ENCODE measurements at places on chromosomes 6 and 20.

DNA sequence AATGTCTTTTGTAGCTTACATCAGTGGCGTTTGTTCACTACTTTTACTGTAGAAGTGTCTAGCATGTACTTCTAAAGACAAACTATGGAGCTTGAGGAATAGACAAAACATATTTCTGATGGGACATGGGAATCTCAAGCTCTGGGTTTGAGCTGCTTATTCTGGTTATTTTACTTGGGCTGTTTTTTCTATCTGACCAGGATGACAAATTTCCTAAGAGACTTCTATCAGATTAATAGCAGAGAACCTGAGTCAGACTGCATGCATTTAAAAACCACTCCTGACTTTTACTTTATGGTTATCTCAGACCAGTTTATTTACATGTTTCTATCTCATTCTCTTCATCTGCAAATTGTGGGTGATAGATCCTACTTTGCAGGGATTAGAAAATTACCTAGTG is 1282.3 kb upstream of the GJE1 start:
- DNase-seq: no peak

DNA sequence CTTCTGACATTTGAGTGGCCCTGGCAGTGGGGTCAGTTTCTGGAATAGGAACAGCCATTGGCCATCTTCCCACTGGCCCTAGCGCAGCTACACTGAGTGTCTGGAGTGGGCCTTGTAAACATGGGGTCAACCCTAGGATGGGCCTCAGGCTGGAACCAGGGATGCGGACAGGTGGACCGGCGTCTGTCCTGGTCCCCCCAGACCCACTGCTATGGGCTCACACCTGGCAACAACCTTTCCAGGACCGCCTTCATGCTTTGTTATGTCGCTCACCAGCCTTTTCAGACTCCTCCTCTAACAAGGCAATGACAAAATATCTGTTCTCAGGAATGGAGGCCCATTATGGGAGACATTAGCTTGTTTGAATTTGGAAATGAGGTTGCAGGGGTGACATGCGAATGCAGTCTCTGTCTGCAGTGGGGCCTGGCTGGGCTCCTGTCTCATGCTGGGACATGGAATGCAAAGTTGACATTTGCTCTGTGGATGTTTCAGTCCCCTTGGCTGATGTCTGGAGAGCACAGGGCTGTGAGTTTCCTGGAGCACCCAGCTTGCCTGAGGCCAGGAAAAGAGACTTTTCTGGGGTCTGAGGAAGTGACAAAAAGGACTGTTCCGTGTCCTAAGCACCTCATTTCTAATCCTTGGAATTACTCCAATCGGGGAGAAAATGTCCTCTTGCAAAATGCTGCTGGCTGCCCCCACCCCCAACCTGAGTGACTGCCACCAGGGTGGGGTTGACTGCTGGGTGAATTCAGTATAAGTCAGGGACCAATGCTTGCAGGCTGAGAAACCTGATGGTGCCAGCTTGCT is 98.7 kb upstream of the PMEPA1 start:
- DNase-seq: no peak

DNA sequence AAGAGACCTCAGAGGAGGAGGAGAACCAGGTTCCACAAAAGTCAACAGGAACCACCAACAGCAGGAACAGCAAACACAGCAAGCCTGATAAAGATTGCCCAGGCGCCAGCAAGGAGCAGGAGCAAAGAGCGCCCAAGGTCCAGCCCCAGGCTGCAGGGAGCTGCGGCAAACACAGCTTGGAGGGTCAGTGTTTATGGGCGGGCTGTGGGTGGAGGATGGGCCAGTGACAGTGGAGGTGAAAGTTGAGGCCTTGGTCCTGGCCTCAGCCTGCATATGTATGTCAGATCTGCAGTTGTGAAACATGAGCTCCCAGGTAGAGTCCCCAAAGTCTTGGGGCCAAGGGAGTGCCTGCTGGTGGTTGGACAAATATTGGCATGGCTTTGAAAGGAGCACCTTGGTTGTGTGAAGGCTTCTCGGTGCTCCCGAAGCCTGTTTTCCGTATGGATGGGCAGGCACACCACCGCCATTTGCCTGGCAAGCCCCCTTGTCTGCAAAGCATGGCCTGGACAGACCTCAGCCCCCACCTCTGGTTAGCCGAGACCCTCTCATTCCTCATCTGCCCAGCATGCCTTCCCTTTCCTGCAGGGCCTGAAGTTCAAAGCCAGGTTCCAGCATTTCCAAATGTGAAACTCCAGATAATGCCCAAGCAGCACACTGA is 2.0 kb upstream of the CAPN11 start:
- no peak for DNase-seq

DNA sequence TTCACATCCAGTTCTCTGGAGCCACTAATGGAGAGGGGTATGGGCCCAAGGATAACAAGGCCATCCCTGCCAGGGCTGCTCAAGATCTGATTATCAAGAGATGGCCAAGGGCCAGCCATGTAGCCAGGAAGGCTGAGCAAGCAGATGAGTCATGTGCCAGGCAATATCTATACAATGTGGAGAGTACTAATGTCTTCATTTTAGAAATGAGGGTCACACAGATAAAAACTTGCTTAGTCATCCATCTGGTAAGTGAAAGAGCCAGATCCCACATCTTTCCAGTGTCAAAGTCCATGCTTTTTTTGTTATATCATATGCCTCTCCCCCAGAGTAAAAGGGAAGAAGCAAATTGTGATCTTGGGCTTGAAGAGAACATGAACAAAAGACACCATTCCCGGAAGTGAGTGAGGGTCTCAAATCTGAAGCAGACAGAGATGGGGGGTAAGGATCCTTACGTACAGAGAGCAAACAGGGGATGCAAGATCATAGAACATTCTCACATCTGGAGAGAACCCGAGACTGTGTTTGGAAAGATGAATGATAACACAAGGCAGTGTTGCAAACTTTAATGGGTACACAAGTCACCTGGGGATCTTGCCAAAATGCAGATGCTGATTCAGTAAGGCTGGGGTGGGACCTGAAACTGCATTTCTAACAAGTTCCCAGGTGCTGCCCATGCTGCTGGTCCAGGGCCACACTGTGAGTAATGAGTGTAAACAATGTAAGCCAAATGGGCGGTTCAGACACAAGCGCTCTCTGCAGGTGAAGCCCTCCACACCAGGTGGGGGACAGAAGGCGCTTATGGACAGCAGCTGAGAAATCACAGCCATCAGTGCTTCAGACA is 20.0 kb upstream of the GSTA3 start:
- peak; percentile 17 for DNase-seq

GRCh38 chr6:107413966-107414645 is 45.3 kb downstream of the PDSS2 start:
- DNase-seq: no peak
